NCI-H69 (cell line): ENCODE measurements at places on chromosomes 12 and 14.

DNA sequence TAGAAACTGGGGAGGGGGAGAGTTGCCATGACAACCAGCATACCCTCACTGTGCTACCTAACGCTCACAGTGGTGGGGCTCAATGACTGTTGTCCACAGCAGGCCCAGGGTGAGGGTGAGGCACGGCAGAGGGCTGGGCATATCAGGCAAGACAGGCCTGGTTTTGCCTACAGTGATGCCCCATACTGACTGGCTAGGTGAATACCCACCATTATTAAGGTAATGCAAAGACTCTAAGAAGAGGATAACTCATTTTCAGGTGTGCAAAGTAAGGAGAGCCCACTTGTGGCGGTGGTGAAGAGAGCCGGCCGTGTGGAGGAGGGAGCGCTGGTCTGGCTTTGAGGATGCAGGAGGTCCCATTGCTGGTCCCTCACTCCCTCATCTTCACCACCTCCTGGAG is 422.3 kb downstream of the FUT8 start:
- DNase-seq = no peak

DNA sequence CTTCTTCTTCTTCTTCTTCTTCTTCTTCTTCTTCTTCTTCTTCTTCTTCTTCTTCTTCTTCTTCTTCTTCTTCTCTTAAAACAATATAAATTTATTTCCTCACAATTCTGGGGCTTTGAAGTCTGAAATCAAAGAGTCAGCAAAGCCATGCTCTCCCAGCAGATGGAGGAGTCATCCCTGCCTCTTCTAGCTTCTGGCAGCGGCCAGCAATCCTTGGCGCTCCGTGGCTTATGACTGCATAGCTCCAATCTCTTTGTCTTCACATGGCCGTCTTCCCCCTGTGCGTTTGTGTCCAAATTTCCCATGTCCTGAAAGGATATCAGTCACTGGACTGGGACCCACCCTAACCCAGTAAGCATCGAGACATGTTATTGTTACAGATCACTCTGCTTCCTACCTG is 22.9 kb downstream of the KCNA1 start:
- no peak for DNase-seq

DNA sequence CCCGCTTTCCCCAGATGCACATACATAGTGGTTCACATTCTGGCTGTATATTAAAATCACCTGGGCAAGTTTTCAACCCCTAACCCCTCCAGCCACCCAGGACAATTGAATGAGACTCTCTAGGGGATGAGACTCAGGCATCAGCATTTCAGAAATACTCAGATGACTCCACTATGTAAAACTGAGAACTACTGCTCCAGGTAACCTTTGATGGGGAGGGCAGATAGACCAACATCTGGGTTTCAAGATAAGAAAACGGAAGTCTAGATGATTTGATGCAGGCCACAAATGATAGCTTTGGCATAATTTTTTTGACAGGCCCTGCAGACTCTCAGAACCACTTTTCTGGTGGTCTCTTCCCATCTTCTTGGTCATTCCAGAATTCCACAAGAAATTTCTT is 341.1 kb downstream of the EMP1 start:
- DNase-seq = no peak

DNA sequence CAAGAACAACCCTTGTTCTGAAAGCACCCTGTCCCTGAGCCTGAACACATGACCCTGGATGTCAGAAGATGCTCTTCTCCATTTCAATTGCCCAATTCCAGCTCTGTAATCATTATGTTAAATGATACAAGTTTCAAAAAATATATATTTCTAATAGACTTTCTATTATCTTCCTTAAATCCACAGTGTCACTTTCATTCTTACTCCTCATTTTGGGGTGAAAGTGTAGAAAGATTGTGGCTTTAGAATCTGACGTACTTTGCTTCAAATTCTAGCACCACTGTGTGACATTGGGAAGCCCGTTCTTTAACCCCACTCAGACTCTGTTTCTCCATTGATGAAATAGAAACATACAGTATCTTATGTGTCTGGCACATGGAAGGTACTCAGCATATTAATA is 83.2 kb downstream of the ETV6 start:
- DNase-seq = no peak

- DNase-seq = peak; percentile 53
Observed at GRCh38 chr14:56953884-56954283, 143.6 kb upstream of the OTX2 start.

GRCh38 chr12:52517888-52518287 is 2.3 kb downstream of the KRT5 start:
- DNase-seq = no peak

GRCh38 chr12:19867970-19868369 is 428.7 kb downstream of the AEBP2 start:
- DNase-seq = no peak

GRCh38 chr12:87923361-87923760 is 105.8 kb downstream of the C12orf50 start:
- no peak for DNase-seq
